ENCODE measurements at places on chromosomes 5 and 9. TPM values are rescaled to one million over a fixed set of nuclear protein-coding genes. Genes with fewer than 3 reads are reported as not detected.

The IFNK gene
- not detected for polyA plus RNA-seq

The NTMT1 gene
- 52.0 TPM for polyA plus RNA-seq

The PROB1 gene
- polyA plus RNA-seq, result 0.67 TPM

The PCDHA3 gene
- polyA plus RNA-seq, result not detected

The PTPRD gene
- polyA plus RNA-seq, result not detected

The PDLIM4 gene
- not detected for polyA plus RNA-seq

The PCDHB7 gene
- not detected for polyA plus RNA-seq

The TMEM215 gene
- not detected for polyA plus RNA-seq

The UBE2QL1 gene
- not detected for polyA plus RNA-seq

The BASP1 gene
- polyA plus RNA-seq, result 2.8 TPM

The LPAR1 gene
- not detected for polyA plus RNA-seq

The TBCA gene
- polyA plus RNA-seq, result 184 TPM

The MLLT3 gene
- 51.8 TPM for polyA plus RNA-seq

The SLC34A1 gene
- not detected for polyA plus RNA-seq

The FBP2 gene
- polyA plus RNA-seq, result not detected
